ENCODE measurements at places on chromosomes 2 and 18.

- DNase-seq = no peak
Measured at GRCh38 chr18:76428396-76429261, 66.4 kb downstream of the ZNF516 start.

- peak; percentile 27 for DNase-seq
Measured at GRCh38 chr2:19971691-19972090, 18.2 kb downstream of the WDR35 start.

GRCh38 chr18:13163167-13163927 is 55.2 kb upstream of the LDLRAD4 start:
- DNase-seq = no peak

GRCh38 chr18:30915336-30915988 is 127.1 kb downstream of the DSC3 start:
- no peak for DNase-seq

DNA sequence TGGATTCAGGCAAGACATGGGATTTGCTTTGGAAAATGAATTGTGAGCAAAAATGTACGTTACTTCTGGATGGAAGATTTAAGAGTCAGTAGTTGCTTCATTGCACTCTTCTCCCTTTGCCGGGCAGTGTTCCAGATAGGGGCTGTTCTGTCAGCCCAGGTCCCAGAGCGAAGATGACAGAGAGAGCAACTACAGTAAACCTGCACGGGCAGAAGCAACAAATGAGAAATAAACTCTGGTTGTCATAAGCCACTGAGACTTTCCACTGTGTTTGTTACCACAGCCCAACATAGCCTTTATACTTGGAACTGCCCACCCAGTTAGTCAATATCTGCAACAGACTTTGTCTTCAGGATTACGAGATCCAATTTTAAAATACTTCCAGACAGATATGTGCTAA is 83.3 kb downstream of the CACNB4 start:
- no peak for DNase-seq

GRCh38 chr2:37558623-37559022 is 112.8 kb downstream of the CDC42EP3 start:
- DNase-seq = no peak

DNA sequence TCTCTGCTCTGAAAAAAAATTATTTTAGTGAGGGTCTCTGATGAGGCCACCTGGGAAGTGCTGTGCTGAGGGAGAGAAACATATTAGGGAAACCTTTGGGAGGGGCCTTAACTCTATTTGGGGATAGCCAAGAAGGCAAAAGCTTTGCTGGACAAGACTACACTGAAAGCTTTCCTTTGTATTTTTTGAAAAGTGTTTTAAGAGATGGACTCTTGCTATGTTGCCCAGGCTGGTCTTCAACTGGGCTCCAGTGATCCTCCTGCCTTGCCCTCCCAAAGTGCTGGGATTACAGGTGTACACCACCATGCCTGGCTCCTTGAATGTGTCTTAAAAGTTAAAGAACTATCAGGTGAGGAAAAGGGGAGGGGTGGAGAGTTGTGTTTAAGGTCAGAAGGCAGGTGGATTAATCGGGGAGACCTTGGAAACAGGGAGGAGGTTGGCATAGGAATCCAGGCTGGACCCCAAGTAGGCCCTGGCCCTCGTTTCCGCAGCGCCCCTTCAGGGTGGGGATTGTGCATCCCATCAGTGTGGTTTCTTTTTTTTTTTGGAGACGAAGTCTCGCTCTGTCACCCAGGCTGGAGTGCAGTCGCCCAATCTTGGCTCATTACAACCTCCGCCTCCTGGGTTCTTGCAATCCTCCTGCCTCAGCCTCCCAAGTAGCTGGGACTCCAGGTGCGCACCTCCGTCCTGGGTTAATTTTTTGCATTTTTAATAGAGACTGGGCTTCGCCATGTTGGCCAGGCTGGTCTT is 92.1 kb downstream of the MYCN start:
- no peak for DNase-seq

DNA sequence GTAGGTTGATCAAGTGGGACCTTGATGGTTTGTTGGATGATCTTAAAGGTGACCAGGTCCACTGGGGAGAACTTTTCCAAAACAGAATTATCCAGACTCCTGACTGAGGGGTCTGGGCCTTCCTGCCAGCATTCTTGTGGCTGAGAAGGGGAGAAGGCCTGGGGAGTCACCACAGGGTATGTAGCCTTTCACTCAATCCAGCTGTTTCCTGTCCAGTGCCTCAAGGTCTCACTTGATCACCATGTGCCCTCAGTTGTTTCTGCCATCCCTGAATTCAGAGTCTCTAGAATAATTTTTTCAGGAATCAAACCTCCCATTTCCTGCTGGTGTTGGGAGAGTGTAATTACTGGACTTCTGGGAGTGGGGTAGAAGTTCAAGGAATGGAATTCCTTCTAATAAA is 54.4 kb upstream of the TANC1 start:
- DNase-seq = no peak

GRCh38 chr2:69517410-69517809 is 80.2 kb upstream of the NFU1 start:
- no peak for DNase-seq

DNA sequence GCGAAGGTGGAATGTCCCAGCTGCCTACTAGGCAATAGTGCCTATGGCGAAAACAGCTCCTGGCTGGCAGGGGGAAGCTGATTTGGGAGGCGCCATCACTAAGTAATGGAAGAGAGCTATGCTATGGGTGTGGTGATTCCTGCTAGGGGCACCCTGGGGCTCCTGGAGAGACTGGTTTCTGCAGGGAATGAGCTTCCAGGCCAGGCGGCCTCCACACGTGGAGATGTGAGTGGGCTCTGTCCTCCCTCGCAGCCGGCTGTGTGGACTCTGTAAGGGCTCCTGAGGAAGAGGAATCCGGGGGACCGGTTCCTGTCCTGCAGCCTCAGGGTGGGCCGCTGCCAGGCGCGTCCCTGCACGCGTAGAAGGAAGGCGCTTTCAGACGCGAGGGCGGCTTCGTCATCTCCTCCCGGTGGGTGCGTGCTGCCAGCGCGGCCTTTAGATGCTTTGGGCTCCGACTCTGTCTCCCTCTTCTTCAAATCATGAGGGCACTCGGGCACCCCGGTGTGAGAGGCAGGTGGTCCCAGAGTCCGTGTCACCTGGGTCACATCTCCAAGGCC is 55.5 kb upstream of the ANKRD62 start:
- DNase-seq = peak; percentile 57

- DNase-seq = no peak
Measured at GRCh38 chr2:19990416-19990728, 467 bp upstream of the WDR35 start.

GRCh38 chr2:75497256-75497655 is 63.5 kb downstream of the EVA1A start:
- DNase-seq = no peak

- DNase-seq = peak; percentile 70
Measured at GRCh38 chr2:234478121-234478858, 18.6 kb downstream of the ARL4C start.

GRCh38 chr2:197675246-197675645 is at the start of gene RFTN2:
Gene RFTN2, minus strand, starts transcription at chr2:197675587. Its CDS starts 129 bp downstream, at chr2:197675458.
- no peak for DNase-seq

DNA sequence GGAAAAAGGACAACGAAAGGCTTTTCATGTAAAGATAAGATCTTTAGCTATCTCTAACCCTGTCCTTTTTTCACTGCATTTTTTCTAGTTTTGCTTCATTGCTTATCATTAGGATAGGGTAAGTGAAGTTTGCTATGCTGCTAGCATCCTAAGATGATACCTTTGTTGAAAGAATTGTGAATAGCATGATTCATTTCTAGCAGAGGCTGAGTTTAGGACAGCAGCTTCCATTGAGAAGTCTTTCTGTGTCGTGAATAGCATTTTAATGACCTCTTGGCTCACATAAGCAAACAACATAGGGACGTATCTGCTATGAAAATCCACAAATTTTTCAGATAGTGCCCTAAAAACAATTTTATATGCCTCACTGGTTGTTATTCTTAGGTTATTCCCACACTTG is 36.4 kb upstream of the GAREM2 start:
- no peak for DNase-seq

GRCh38 chr2:240021488-240022104 is 3.5 kb downstream of the NDUFA10 start:
- DNase-seq = peak; percentile 83

- DNase-seq = peak; percentile 8
Measured at GRCh38 chr18:45008694-45009413, 328.2 kb downstream of the SETBP1 start.

DNA sequence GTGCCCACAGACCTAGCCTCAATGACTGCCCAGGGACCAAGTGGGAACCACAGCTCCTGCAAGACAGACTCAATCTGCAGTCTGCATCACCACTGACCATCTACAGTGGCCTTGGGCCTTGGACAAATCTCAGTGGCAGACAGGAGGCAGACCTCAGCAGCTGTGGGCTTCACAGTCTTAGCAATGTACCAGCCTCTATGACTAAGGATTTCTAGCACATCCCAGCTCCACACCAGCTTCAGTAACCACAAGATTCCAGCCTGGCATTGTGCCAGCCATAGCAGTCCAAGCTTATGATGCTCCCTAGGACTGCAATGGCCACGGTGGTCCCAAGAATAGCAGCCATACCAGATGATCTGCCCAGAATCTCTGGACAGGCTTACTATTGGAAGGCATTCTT is 19.6 kb upstream of the WDR75 start:
- DNase-seq = no peak

DNA sequence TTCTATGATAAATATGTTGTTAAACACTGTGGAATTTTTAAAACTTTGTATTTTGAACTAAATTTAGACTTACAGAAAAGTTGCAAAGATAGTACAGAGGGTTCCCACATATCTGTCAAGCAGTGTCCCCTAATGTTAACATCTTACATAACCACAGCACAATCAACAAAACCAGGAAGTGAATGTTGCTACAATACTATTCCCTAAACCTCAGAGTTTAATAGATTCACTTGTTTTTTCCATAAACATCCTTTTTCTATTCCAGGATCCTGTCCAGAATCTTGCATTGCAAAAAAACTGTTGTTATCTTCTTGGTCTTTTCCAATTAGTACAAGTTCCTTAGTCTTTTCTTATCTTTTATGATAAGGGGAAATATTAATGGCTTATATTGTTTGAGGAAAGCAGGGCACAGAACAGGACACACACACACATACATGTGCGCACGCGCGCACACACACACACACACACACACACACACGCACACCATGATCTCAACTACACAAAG is 251.1 kb upstream of the TRIB2 start:
- DNase-seq = no peak

DNA sequence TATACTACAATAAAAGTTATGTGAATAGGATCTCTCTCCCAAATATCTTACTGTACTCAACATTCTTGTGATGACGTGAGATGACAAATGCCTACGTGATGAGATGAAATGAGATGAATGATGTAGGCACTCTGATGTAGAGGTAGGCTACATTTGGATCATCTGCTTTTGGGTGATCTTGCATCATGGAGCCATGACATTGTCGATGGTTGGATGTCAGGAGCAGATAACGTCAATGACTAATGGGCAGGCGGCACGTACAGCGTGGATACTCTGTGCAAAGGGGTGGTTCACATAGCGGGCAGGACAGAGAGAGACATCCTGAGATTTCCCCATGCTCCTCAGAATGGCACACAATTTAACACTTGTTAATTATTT is 40.8 kb upstream of the PPP1R1C start:
- no peak for DNase-seq

DNA sequence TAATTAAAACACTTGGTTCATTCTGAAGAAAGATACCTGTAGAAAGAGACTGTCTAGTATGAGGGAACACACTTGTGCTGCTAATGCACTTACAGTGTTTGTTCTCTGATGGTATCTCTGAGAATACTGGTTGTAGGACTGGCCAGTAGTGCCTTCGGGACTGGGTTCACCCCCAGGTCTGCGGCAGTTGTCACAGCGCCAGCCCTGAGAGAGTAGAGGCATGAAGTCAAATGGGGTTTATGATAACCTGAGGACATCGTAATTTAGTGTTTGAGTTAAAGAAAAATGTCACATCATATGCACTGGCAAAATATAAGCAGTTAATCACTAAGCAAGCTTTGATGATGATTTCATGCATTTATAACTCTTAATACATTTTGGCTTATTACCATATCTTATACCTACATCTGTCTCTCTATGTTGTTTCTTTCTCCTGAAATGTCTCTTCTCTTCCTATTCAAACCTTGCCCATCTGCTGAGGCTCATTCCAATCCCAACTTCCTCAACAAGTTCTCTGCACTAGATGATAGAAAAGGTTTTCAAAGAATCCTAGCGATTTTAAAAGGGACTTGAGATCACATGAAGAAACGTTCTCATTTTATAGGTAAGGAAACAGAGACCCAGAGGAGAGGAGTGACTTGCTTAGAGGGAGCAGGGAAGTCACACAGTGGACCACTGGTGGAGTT is 50.2 kb downstream of the ATIC start:
- DNase-seq = no peak

DNA sequence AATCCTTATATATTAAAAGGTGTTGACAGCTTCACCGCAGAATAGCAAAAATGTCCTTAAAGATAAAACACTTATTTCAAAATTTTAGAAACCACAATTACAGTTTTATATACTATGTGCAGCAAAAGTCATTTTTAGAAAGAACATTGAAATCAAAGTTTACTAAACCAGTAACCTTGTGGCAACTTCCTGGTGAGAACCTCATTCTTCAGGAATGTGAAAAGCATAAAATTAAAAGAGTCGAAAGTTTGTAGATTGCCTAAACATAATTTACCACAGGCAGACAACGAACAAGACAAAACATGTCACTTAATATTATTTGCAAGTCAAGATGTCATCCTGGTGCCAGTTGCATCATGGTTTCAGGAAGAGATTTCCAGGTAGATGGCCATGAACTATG is 108.3 kb upstream of the NRP2 start:
- DNase-seq = no peak

GRCh38 chr2:9939587-9940485 is 11.7 kb upstream of the GRHL1 start:
- no peak for DNase-seq

DNA sequence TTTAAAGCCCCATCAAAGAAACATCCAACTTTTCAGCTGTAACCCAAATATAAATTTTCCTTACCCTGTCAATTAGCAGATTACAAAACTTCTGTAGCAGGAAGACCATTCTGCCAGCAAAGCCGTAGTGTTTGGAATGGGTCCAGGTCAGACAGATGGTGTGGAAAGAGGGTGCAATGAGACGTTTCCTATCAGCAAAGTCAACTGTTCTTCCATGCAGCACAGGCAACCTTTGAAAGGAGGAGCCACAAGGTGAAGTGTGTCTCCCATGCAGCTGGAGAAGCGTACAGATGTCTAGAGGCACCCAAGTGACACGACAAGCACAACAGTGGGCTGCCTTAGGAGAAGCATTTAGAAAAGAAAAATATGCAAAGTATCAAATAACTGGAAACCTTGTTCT is 83.7 kb downstream of the SP3 start:
- DNase-seq = no peak

- DNase-seq = no peak
Measured at GRCh38 chr2:136901732-136902131, 136.4 kb downstream of the THSD7B start.

- DNase-seq = no peak
Measured at GRCh38 chr2:223260681-223261080, 208.7 kb downstream of the KCNE4 start.

- peak; percentile 41 for DNase-seq
Measured at GRCh38 chr2:143937723-143938350, 582.1 kb downstream of the ZEB2 start.
